A549 treated with DMSO at 1 μM for 4 hours (cell line): ENCODE measurements at places on chromosomes 5 and 9. TPM values are rescaled to one million over a fixed set of nuclear protein-coding genes. Genes with fewer than 3 reads are reported as not detected.

C9orf50 gene
- total RNA-seq: 0.08 TPM in 1 of 5 replicates, not detected in the others

IL31RA gene
- 1.5 to 1.9 TPM (median 1.7 TPM) in 5 replicates for total RNA-seq

SV2C gene
- total RNA-seq: not detected in 5 replicates

SMIM33 gene
- not detected in 5 replicates for total RNA-seq

ACTBL2 gene
- total RNA-seq: 0.02 to 0.09 TPM (median 0.06 TPM) in 5 replicates

TMEM174 gene
- total RNA-seq: not detected in 5 replicates

CCNO gene
- total RNA-seq: 7.1 to 8.7 TPM (median 8.6 TPM) in 5 replicates
